ENCODE measurements at places on chromosomes 1 and 21.

- DNase-seq: no peak
Observed at GRCh38 chr1:229507502-229507901, 639 bp downstream of the NUP133 start.

DNA sequence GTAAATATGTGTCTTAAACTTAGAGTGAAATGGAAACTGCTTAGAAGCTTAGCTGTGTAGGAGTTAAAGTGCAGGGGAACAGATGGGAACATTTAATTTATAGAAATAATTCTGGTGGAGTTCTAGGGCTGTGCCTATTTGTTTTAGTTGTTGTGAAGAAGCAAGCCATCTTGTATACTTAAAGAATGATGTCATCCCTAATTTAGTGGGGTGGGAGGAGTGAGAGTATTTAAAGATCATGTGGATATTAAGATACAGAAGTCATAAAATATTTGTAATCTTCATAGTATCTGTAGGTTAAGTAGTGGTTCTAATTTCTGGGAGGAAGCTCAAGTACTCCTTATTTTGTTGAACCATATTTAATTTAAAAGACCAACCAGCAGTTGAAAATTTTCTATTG lies 41.5 kb downstream of the BACH1 start:
- DNase-seq: no peak

DNA sequence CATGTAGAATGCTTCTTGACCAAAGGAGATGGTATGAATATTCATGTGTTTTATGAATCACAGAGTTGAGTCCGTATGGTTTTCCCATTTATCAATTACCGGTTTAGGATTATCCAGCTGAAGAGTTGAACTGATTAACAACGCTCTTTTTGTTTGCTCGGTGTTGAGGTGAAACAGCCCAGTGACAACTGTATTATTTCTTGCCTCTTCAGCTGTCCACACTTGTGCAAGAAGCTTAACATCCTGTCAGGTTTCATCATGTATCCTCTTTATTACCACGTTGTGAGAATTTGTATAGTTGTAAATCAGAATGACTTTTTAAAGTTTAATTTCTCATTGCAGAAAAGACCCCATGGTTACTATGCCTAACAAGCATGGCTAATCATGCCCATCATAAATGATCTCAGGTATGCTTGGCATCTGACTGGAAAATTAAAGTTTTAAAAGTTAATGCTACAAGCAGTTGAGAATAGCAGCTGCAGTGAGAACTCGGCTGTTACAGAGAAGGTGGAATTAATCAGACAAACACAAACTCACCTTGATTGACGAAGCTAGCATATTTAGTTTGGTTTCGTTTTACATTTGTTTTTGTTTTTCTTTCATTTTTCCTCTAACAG lies 563.2 kb upstream of the ADGRL2 start:
- no peak for DNase-seq

- DNase-seq: no peak
Observed at GRCh38 chr1:11507309-11507708, 28.4 kb downstream of the DISP3 start.

DNA sequence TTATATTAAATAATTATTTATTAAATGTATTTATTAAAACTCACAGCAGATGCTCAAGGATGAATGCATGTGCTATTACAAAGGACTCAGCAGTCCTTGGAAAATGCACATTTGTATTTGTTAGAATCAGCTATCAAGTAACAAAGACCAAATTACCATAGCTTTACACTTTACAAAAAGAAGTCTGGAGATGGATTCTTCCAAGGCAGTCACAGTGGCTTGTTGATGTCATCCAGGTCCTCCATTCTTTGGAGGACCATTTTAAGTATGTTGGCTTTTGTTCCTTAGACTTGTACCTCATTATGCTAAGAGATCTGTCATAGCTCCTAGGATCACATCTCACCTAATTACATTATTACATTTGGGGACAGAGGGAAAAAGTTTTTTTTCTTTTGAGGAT lies 63.4 kb downstream of the NTMT2 start:
- no peak for DNase-seq

- no peak for DNase-seq
Observed at GRCh38 chr21:41653954-41654491, 112.8 kb downstream of the RIPK4 start.

GRCh38 chr1:46285730-46286477 lies 17.5 kb downstream of the LRRC41 start:
- DNase-seq: peak; percentile 56

DNA sequence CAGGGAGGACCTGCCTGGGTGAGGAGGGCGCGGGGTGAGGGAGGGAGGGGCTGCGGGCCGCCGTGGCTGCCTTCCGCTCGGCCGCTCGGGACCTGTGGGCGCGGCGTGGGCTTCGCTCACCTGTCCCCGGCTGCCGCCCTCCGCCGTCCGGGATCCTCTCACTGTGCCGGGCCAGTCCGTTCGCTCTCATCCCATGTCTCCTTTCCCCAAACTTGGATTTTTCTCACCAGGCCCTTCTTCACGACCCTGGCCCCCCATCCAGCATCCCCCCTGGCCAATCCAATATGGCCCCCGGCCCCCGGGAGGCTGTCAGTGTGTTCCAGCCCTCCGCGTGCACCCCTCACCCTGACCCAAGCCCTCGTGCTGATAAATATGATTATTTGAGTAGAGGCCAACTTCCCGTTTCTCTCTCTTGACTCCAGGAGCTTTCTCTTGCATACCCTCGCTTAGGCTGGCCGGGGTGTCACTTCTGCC lies 362 bp downstream of the ZBTB48 start:
- DNase-seq: no peak

DNA sequence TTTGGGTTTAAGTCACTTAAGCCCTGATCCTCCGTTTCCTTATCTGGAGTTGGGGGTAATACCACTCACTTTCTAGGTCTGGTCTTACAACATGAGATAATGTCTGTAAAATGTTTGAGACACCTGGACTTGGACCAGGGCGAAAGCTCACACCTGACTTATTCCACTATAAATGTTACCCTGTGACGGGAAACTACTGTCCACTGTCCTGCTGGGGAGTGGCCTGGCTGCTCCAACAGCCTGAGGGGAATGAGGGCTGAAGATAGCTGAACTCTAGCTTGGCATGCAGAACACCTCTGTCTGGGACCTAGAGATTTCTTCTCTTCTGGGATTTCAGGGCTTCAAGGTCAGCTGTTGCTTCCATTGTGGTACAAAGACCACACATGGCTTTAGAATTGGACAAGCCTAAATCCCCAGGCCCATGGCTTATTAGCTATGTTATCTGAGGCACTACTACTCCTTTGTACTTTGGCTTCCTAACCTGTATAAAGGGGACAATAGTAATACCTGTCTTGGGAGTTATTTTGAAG lies 9.5 kb upstream of the A3GALT2 start:
- no peak for DNase-seq

DNA sequence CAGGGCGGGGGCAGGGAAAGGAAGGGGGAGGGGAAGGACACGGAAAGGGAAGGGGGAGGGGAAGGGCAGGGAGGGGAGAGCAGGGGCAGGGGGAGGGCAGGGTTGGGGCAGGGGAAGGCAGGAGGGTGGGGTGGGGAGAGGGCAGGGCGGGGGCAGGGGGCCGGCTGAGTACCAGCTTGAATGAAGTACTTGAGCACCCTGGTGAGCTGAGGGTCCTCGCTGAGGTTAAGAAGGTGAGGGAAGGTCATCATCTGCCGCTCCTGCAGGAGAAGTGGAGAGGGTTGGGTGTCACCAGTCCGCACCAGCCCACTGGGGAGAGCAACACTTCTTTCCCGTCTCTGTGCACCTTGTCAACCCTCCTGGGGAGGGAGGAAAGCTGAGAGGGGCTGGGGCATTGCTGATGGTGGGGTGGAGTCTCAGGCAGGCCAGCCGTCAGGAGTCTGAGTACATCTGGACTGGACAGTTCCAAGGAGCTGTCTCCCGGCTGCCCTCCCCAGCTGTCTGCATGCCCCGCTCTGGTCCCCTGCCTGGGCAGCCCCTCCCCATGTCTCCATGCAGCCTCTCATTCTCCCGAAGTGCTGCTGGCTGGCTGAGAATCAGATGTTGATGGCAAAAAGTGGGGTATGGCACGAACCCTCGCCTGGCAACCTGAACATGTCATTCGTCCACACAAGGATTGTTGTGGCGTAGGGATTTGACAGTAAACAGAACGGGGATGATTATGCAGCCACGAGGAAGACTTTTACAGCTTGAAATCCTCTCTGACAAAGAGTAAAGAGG lies 70.0 kb downstream of the SCCPDH start:
- DNase-seq: no peak

- no peak for DNase-seq
Observed at GRCh38 chr1:165565751-165566490, 22.1 kb downstream of the LRRC52 start.

DNA sequence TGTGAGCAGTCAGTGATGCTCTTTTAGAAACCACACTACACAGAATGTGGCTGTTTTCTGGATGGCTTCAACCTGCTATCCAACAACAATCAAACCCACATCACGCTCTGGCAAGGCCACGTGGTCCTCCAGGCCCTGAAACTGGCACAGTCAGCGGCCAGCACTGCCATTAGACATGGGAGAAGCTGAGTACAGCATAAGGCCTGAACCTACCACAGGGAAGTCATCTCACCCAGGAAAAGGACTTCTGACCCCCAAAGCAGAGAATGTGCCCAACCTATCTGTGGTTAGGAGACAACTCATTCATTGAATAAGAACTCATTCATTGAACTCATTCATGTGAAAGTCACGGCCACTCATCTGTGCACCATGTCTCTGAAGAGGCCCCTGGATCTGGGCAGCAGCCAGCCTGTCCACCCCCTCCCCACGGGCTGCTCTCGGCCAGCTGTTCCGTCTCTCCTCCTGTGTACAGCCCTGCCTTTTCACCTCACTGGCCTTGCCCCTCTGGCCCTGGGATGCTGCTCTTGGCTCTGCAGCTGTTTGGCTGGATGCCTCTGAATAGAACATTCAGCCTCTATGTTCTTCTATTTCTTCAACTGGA lies 41.1 kb downstream of the C1orf198 start:
- no peak for DNase-seq

DNA sequence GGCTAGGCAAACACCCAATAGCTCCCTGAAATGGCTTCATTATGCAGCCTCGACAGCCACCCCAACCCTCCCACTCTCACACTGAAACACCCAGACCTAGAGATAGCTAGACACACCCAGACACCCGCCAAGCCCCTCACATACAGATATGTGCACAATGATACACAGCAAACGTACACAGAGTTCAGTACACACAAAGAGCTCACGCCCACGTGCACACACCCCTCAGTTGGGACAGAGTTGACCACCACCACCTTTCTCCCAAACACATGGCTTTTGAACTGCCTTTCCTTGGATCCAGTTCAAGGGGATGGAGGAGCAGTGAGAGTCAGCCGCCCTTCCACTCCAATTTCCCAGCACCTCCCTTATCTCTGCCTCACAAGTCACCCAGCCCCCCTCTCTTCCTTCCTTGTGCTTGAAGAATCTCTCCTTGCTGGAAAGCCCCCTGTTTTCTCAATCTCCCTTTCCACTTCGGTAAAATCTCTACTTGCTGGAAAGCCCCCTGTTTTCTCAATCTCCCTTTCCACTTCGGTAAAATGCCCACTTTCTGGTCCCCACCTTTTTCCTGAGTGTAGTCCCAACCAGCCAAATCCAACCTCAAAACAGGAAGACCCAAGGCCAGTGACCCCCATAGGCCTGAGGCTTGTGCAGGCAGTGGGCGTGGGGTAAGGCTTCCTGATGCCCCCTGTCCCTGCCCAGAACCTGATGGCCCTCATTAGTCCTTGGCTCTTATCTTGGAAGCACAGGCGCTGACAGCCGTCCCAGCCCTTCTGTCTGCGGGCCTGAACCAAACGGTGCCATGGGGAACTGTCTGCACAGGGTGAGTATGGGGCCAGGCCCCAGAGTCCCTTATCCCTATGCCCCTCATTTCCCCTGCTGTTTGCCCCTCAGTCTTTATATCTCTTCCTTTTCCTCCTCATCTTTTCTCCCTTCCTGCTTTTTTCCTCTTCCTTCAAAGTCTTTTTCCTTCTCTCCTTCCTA lies at the start of gene ACKR1:
ACKR1 (plus strand) TSS at position 715 of the 981 bp plus-strand sequence; CDS start at position 800, 85 bp downstream.
- no peak for DNase-seq

DNA sequence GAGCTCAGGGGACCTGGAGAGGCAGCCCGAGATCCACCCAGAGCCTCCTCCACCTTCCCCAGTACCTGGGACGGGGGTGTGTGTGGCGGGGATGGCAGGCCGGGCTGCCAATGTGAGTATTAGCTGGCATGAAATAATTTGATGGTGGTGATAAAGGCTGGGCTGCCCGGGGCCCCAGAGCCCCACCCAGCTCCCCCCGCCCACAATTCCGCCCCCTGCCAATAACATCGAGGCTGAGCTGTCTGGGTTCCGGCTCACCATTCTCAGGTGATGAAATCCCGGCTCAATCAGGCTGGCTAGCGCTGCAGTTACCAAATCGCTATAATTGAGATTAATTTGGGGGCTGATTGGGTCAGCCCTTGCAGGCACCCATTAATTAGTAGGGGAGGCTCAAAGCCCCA lies 103.8 kb upstream of the CASZ1 start:
- DNase-seq: no peak

- DNase-seq: no peak
Observed at GRCh38 chr1:41245659-41246058, 3.6 kb upstream of the SCMH1 start.

DNA sequence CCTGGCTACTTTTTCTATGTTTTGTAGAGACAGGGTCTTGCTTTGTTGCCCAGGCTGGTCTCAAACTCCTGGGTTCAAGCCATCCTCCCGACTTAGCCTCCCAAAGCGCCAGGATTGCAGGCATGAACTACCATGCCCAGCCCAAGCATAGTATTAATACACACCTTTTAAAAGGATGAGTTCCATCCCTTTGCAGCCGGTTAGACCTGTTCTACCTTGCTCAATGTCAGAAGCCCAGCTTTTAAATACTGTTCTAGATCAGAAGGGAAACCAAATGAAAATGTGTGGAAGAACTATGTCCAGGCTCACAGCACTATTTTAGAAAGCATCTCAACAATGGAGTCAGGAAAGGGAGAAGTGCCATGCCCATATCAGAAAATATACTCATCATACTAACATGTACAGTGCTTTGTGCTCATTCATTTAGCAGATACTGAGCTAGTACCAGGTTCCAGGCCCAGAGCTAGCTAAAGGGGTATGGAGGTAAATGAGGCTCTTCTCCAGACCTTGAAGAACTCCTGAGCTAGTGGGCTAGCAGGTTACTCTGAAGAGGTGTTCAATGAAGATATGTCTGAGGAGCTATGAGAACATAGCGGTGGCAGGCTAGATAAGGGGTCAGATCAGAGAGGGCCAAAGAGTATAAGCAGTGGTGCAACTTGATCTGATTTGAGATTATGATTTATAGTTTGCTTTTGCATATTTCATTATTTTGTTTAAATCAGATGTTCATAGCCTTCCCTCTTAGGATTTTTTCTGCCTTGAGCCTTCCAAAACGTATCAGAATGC lies 78.2 kb downstream of the RNF220 start:
- DNase-seq: no peak

DNA sequence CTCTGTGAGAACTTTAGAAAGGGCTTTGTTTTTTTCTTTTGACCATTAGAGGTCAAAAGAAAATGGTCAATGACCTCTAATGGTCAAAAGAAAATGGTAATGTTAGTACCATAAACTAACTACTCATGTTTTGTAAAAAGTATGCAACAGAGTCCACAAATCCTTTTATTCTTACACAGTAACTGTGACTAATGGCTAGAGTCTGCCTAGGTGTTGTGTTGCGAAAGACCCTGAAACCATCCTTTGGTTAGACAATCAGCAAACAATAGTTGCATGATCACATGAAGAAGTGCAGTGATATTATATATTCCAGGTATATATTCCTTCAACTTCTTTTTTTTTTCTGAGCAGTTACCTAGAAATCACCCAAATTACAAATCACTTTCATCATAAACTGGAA lies 40.9 kb downstream of the NEGR1 start:
- DNase-seq: no peak
